ENCODE measurements at places on chromosomes 13 and 19.
A peak's percentile ranks its signal among the peaks of the same experiment; 100 is the strongest.

DNA sequence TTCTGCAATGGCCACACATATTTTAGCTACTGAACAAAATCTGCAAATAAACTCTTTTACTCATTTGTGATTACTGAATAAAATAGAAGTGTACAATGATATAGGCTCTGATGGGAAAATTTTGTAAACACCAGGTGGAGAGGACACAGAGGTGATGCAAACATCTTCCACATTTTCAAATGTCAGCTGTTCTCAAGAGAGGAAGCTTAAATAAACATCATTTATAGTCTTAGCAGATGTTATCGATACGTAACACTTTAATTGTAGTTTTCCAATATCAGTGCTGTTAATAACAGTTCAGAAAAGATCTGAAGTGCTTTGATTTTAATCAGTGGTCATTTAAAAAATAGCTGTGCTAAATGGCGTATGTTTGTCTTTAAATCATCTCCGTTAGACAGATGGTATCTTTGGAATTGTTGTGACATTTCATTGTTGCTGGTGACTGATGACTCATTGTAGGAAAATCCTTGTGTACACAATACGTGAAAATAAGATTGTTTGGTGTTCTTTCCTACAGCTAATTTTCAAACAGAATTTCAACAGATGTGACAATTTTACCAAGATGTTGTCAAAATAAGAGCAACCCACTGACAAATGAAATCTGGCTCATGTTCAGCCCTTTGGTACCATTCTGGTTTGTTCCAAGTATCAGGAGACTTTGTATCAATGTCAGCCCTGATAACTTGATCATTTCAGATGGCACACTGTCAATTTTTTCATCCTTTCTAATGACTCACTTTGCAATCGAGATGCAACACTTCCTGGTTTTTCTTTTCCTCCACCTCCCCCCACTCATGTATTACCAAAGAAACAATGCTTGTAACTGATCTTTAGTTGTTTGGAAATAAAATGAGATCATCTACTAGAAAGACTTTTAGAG is 516.0 kb downstream of the DCT start:
- no peak for DNase-seq

- no peak for DNase-seq
Observed at GRCh38 chr19:36032251-36033104, at the start of gene CLIP3. TSS of gene CLIP3 (minus strand) at chr19:36032873. CDS start at chr19:36032357, 516 bp downstream.

DNA sequence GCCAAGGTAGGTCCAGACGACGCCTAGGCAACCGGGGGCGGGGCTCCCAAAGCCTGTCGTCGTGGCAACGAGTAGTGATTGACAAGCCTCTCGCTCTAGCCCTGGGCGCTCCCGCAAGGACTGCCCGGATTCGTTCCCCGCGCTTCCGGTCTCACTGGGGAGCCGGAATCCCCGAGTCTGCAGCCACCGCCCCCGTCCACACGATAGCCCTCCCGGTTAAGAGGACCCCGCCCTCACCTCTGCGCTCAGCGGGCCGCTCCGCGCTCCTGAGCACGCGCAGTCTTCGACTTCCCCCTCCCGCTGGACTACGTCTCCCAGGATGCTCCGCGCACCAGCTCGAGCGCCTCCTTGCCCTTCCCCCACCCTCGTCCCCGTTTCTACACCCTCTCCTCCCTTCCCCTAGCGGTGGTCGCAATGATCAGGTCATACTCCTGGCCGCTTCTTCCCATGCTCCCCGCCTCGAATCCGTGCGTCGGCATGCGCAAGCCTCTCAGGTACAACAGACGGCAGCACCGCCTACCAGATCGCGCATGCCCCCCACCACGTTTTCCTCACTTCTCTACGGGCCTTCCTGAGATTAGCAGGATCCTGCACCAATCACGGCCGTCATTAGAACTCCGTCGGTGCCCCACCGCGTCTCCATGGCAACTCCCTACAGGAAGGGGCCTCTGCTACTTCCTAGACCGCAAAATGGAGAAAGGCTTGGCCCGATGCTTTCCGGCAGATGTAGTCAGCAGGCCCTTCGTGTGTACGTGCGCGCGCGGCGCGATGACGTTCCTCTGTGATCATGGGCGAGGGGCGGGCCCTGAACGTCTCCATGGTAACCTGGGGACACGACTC is at the start of gene MZF1:
Gene MZF1 (minus strand): TSS at position 518 of the 840 bp plus-strand sequence. CDS start 1,946 bp downstream, outside the sequence.
- DNase-seq: peak; percentile 100

DNA sequence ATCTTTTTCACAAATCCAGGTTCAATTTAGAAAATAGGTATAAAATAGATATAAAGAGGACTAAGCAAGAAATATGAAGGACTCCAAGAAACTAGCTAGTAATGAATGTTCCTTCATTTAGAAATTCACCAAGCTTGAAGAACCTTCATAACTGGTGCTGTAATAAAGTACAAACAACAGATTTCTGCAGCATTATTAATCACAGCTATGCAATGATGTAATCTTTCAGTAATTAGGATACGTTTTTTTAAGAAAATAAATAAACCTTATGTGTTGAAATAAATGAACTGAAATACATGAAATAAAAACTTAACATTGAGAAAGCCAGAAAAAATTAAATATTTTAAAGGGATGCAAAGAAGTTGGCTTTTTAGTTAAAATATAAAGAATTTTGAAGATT is 236.1 kb downstream of the RGCC start:
- no peak for DNase-seq

GRCh38 chr19:9065457-9066014 is 21.3 kb upstream of the OR1M1 start:
- no peak for DNase-seq

DNA sequence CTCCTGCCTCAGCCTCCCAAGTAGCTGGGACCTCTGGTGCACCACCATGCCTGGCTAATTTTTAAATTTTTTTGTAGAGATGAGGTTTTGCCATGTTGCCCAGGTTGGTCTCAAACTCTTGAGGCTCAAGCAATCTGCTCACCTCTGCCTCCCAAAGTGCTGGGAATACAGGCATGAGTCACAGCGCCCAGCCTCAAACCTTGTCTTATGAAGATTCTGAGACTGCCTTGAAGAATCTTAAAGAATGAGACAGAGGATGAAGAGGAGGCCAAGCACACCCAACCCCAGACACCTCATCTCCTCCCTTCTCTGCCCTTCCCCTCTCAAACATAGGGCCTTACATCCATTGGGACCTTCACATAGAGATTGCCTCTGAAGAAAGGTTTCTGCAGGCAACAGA is 179.7 kb downstream of the ABCC4 start:
- DNase-seq: no peak

DNA sequence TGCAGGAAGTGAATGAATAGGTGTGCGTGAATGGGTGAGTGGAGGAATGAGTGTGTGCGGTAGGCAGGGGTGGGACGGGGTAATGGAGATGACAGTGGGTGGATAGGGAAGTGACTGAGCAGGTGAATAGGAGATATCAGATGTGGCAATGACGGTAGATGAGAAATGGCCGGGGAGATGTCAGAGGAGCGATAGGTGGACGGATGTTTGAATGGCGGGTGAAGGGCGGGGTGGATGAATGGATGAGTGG is 1.5 kb downstream of the TTC9B start:
- no peak for DNase-seq

- DNase-seq: no peak
Observed at GRCh38 chr13:50691681-50692263, 151.7 kb downstream of the DLEU7 start.

DNA sequence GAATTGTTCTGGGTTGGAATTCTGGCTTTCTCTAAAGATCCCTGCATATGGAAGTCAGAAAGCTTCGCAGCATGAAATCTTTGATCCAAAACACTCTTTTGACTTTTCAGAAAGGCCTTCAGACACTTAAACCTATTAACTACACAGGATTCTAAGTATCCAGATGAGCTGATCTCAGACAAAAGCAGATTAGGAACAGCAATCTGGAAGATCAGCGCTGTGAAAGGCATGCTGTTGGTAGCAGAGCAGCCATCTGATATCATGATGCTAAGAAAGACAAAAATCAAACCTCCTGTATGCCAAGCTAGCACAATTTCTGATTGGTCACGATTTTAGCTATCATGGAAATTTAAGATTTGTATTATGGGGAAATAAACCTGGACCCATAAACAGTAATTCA is 589.9 kb downstream of the GPC5 start:
- DNase-seq: no peak

GRCh38 chr19:38733493-38734175 is 10.6 kb downstream of the CAPN12 start:
- no peak for DNase-seq

GRCh38 chr19:57816652-57817051 is 1.9 kb upstream of the ZNF552 start:
- no peak for DNase-seq

DNA sequence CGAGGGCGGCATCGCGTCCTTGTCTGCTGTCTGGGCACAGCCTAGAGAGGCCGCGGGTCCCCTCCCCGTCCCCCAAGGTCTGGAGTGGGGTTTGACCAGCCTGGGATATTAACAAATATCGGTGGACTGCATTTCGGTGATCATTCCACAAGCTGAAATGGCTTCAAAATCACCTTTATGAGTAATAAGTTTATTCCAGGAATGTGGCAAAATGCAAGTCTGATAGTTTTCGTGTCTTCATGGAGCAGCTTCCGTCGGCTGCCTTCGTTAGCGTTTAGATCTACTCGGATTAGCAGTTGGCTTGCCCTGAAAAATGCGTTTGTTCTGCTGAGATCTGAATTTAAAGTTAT is 1.1 kb upstream of the GJA3 start:
- no peak for DNase-seq

GRCh38 chr19:33339016-33339984 is 34.2 kb upstream of the CEBPG start:
- DNase-seq: no peak

DNA sequence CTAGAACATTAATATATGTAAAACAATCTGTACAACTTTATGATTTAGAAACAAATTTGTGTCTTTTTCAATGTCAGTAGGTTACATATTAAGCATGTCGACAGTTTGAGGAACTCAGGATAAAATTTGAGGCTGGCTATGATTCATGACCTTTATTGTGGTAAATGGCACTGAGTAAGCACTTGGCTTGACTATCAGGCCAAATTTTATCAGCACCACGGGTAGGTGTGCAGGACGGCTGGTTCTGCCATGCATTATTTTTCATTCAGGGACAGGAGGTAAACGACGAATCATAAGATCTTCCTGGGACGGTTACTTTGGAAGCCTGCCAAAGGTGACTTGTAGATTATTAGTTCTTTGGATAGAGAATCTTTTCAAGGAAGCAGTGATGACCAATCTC is 19.9 kb upstream of the CYP4F8 start:
- no peak for DNase-seq

All from HL-60 (cell line).